ENCODE measurements at places on chromosomes 3 and 15.

DNA sequence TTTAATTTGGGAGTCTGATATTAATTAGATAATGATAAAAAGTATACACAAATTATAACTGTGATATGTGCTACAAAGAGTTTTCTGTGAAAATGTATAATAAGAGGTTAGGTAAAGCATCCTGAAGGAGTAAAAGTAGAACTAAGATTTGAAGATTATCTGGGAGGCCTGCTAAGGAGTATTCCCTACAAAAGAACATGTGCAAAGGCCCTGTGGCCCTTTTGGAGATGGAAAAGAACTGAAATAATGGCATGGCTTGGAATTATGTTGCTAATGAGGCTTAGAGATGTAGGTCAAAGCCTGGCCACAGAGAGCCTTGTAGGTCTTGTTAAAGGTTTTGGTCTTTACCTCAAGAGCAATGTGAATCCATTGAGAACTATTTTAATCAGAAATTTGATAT, 82.0 kb downstream of the ZIC4 start:
- DNase-seq = no peak

GRCh38 chr3:134055661-134056060, 25.9 kb upstream of the SLCO2A1 start:
- no peak for DNase-seq

DNA sequence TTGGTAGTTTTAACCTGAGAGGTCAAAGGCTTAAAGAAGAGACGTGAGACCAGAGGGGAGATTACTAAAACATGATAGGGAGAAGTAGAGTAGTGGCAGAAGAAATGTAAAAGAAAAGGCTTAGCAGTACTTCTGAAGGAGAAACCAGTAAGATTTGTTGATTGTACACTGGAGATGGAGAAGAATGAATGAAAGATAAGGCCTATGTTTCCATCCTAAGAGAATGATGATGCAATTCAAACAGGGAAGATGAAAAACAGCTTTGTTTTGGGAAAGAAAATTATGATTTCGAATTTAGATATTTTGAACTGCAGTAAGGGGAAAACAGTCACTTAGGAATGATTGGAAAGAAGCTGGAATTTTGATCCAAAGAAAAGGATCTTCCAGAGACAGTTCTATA, 97.4 kb upstream of the PLXND1 start:
- no peak for DNase-seq

DNA sequence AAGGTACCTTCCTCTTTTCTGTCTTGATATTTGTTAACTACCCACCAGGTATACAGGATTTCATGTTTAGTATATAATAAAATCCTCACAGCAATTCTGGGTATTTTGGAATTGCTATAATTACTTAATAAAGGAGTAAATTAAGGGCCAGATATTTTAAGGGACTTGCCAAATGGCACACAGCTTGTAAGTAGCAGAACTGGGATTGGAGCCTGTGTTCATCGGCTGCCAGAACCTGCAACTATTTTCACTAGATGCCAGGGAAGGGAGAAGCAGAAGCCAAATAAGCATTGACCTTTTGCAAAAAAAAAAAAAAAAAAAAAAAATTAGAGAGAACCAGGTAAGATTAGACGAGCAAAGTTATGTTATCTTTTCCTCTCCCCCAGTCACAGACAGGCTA, 683.3 kb upstream of the CADM2 start:
- DNase-seq = no peak

DNA sequence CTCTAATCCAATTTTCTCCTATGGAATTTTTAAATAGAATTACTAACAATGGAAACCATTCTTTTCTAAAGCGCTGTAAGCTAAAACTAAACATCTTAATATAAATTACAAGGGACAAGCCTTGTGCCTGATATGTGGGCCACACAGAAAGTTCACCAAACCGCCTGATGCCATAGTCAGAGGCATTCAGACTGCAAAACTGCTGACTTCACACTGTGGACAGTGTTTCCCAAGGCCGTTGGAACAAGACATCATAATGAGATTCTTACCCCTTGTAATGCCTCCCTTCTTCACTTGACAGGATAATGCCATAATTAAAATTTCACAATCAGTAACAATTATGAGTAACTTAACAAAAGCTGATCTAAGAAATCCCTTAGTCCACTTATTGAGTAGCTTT, 14.9 kb downstream of the SH3GL3 start:
- DNase-seq = no peak

GRCh38 chr3:141255137-141255845, 23.7 kb downstream of the PXYLP1 start:
- no peak for DNase-seq

DNA sequence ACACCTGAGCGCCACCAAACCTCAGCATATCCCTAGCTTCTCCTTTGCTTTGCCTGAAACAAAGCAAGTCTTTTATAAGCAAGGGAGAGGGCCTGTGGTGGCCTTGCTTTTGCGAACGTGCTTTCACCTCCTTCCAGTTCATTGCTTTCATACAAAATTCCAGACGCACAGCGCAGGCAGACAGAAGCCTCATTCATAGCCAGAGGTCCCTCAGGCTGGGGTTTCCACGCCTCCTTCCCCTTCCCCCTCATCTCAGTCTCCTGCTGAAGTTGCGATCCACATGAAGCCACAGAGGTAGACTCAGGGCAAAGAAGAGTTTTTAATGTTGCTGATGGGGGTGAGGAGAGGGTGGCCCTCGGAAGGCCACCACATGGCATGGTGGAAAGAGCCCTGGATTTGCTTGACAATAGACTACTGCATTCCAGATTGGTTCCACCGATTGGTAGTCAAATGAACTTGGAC, 59.4 kb upstream of the FLNB start:
- DNase-seq = no peak

All from activated CD4-positive, alpha-beta memory T cell treated with anti-CD3 and anti-CD28 coated beads for 36 hours (primary cell).